Central memory CD4-positive, alpha-beta T cell (primary cell): ENCODE measurements at places on chromosomes 6 and 20.
A peak's percentile ranks its signal among the peaks of the same experiment; 100 is the strongest.

GRCh38 chr6:9140951-9141460 is 705.7 kb upstream of the SLC35B3 start:
- DNase-seq = no peak

GRCh38 chr20:24768713-24769601 is 180.1 kb upstream of the CST7 start:
- no peak for DNase-seq

DNA sequence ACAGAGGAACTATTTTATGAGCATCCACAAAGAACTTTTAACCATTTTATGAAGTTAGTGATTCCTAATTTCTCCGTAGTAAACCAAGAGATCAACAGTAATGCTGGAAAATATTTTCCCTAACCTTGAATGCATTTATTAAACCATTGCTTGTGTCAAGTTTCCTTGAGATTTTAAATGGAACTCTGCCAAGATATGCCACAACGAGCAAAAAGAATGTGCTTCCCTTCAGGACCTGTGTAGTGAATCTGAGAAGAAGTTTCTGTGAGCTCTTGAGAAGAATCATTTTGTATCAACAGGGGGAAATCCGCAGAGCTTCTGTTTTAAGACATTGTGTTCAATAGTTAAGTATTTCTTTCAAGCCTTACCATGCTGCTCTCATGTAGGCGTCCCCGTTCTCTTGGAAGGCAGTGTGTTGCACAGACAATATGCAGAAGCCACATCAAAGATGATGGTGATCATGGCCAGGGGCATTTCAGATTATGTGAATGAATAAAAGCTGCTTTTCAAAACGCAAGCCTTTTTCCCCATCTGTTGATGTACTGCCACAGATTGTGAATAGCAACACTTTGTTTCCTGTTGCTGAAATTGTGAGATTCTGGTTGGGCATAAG is 439.8 kb downstream of the BMP2 start:
- no peak for DNase-seq

DNA sequence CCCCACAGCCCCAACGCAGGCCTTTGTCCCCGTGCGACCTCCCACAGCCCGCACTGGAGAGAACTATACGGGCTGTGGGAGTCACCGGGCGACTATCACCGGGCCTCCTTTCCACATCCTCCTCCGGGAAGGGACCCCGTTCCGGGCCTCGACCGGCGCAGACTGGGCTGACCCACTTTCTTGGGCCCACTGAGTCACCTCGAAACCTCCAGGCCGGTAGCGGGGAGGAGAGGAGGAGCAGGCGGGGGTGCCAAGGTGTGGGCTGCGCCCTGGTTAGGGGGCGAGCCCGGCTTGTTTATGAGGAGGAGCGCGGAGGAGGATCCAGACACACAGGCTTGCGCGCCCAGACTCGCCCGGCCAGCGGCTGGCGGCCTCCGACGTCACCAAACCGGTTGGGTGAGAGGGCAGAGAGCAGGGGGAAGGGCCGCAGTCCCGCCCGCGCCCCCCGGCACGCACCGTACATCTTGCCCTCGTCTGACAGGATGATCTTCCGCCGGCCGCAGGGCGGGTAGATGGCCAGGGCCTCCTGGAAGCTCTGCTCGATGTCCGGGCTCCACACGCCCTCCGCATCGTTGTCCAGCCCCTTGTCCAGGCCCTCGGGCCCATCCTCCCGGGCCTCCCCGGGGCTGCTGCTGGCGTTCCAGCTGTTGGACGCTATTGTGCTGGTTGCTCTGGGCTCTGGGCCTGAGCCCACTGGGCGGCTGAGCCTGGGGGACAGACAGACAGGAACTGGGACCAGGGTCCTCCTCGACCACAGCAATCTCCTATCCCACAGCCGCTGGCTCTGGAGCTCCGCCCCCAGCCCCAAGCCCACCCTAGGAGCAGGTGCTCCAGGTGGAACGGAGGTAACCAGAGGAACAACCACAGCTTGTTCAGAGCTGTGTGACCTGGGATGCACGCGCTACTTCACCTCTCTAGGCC is 10.6 kb downstream of the TEAD3 start:
- DNase-seq = no peak

DNA sequence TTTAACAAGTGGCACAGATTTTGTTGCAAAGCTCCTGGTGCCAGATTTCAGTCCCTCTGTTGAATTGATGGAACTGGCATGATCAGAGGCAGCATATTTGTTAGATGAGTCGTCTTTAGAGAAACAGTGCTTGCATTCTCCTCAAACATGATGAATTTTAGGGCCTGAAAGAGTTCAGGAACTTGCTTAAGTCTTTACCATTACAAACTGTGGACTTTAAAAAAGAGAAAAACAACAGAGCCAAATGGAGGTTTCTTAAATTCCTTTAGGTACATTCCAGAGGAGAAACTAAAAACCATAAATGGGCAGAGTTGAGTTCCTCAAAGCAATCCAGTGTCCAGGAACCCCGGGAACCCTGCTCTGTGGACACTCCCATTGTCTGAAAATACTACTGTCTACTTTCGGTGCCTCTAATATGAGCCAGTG is 2.5 kb downstream of the GTF2H5 start:
- no peak for DNase-seq

GRCh38 chr6:133958791-133959190 is 5.8 kb downstream of the TBPL1 start:
- no peak for DNase-seq

- DNase-seq = peak; percentile 71
Observed at GRCh38 chr20:63102721-63103375, 96.1 kb upstream of the BHLHE23 start.

- no peak for DNase-seq
Observed at GRCh38 chr6:154487367-154488247, 22.9 kb downstream of the CNKSR3 start.
